ENCODE measurements at places on chromosomes 2 and 18. TPM values are rescaled to one million over a fixed set of nuclear protein-coding genes. Genes with fewer than 3 reads are reported as not detected.

- H3K4me3 ChIP-seq: no peak overlapping the region
- H3K27ac ChIP-seq: peak overlapping the region; percentile 54
- peaks cover 7% of the 10 kb centered on the region for H3K4me1 ChIP-seq
- no peaks in the 10 kb centered on the region for H3K27me3 ChIP-seq
- no peaks in the 10 kb centered on the region for H3K36me3 ChIP-seq
Measured at GRCh38 chr2:15154297-15154696, 406.8 kb downstream of the NBAS start.

- H3K36me3 ChIP-seq: no peaks in the 10 kb centered on the region
- H3K27ac ChIP-seq: no peak overlapping the region
- H3K4me3 ChIP-seq: no peak overlapping the region
- H3K27me3 ChIP-seq: no peaks in the 10 kb centered on the region
Measured at GRCh38 chr2:196333397-196333796, 162.0 kb upstream of the STK17B start.

DNA sequence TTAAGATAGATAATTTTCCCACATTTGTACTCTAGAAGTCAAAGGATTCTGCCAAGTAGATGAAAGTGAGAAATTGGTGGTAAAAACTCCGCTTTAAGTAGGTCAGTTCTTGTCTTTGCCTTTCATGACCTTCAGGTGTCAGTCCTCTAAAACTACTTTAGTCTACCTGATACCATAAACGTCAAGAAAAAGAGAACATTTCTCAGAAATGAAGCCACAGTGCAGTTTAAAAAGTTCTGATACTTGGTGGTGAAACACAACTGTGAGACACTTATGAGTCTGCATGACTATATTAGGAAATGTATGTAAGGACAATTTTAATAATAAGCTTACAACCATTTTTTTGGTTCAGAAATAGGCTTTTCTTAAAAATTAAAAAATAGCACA lies 583.3 kb downstream of the SATB2 start:
- no peak overlapping the region for H3K4me3 ChIP-seq
- peak overlapping the region; percentile 86 for H3K27ac ChIP-seq
- no peaks in the 10 kb centered on the region for H3K27me3 ChIP-seq

GRCh38 chr18:74563999-74564398 lies 29.7 kb downstream of the CNDP1 start:
- no peak overlapping the region for H3K4me3 ChIP-seq
- no peaks in the 10 kb centered on the region for H3K4me1 ChIP-seq
- H3K36me3 ChIP-seq: no peaks in the 10 kb centered on the region
- no peak for DNase-seq
- no peak overlapping the region for H3K27ac ChIP-seq
- peaks cover 24% of the 10 kb centered on the region for H3K27me3 ChIP-seq

CENPA gene
- total RNA-seq: 2.6 TPM

UGT1A8 gene
- total RNA-seq: not detected

DNA sequence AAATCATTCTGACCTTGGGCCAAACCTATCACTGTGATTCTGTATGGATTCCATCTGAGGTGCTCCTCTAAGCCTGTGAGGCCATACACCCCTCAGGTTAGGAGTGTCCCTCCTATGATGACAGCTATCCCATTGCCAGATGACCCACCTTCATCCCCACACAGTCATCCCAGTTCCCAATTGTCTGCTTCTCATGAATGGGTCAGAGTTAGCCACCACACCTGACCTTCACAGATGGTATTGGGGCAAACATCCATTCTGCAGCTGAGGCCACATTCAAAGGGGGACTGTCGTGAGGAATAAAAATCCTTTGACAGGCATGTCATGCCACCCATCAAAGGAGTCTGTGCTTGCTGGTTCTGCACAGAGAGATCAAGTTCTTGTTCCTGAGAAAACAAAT lies 155.2 kb downstream of the AGPS start:
- peaks cover 37% of the 10 kb centered on the region for H3K4me1 ChIP-seq
- H3K27ac ChIP-seq: no peak overlapping the region
- H3K36me3 ChIP-seq: peaks cover 5% of the 10 kb centered on the region
- H3K27me3 ChIP-seq: no peaks in the 10 kb centered on the region
- no peak for DNase-seq

ATP6V1B1 gene
- 3.9 TPM for total RNA-seq

Data from chondrocyte (in vitro differentiated cells).